ENCODE measurements at places on chromosomes 12 and 14.

GRCh38 chr12:116306506-116306905 lies 29.0 kb upstream of the MED13L start:
- no peak for DNase-seq

DNA sequence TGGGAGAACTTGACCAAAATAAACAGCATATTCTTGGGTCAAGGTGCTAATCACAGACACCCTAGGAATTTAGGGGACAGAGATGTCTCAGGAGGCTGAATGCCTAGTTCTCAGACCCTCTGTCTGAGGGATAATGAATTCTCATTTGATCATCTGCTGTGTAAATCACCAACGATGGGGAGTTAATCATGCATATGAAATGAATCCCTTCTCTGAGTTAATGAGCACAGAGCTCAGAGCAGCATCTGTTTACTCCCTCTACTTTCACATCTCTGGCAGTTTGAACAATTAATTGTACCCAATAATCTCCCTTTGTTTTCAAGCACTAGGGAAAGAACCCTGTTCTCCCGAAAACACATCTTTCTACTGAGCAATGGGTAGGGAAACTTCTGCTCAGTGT lies 129.4 kb upstream of the SRRM4 start:
- DNase-seq, result peak; percentile 87

- no peak for DNase-seq
Observed at GRCh38 chr12:5226581-5226980, 182.9 kb downstream of the KCNA5 start.

GRCh38 chr12:93226361-93226760 lies 151.4 kb upstream of the NUDT4 start:
- no peak for DNase-seq

GRCh38 chr14:95018821-95019220 lies 138.5 kb downstream of the DICER1 start:
- peak; percentile 43 for DNase-seq

GRCh38 chr14:24070285-24071143 lies 848 bp upstream of the CPNE6 start:
- DNase-seq, result no peak

- no peak for DNase-seq
Observed at GRCh38 chr12:119990382-119990874, 1.4 kb downstream of the BICDL1 start.

DNA sequence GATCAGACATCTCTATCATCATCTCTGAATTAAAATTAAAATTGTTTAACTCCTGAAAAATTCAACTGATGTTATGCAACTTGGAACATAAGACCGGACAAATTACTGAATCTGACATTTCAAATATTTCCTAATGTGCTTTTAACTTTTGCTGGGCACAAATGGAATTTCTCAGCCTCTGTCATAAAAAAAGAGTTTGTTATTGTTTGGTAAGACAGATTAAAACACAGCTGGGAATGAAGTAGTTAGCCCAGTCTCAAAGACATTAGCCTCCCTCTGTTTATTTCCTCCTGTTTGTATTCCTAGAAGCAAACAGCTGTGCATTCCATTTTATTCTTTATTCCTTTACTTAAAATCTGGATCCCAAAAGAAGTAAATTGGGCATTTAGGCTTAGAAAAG lies 29.4 kb downstream of the PLEKHA5 start:
- DNase-seq, result no peak

- DNase-seq, result no peak
Observed at GRCh38 chr14:71734885-71735284, 197.3 kb upstream of the RGS6 start.

GRCh38 chr14:70027785-70028428 lies 148.7 kb downstream of the SMOC1 start:
- peak; percentile 77 for DNase-seq

- DNase-seq, result peak; percentile 98
Observed at GRCh38 chr14:96805956-96806355, 8.8 kb downstream of the VRK1 start.

Measured in NCI-H1694 (cell line).